ENCODE measurements at places on chromosomes 11 and 22. TPM values are rescaled to one million over a fixed set of nuclear protein-coding genes. Genes with fewer than 3 reads are reported as not detected.

The PRG3 gene
- not detected for total RNA-seq

The OR10V1 gene
- total RNA-seq = not detected

The MMP7 gene
- total RNA-seq = not detected

The PLAAT4 gene
- total RNA-seq = 1.4 TPM

The PRDM11 gene
- total RNA-seq = 8.4 TPM

The PNPLA5 gene
- total RNA-seq = 0.15 TPM

The INPP5J gene
- total RNA-seq = 7.0 TPM

The ARHGAP42 gene
- total RNA-seq = not detected

The CHRM1 gene
- not detected for total RNA-seq

The MED15 gene
- total RNA-seq = 62.5 TPM

The C11orf52 gene
- total RNA-seq = not detected

The SEPTIN3 gene
- total RNA-seq = 1.9 TPM

The ANO5 gene
- not detected for total RNA-seq

The MB gene
- total RNA-seq = not detected

The FOSL1 gene
- 0.52 TPM for total RNA-seq

The C22orf31 gene
- total RNA-seq = not detected

The HBB gene
- not detected for total RNA-seq

The TNNT3 gene
- total RNA-seq = 4.7 TPM

The MOV10L1 gene
- 1.1 TPM for total RNA-seq

The H19 gene
- total RNA-seq = not detected

The NCF4 gene
- 121 TPM for total RNA-seq

The RGL4 gene
- 0.89 TPM for total RNA-seq

The ANGPTL5 gene
- not detected for total RNA-seq

The CADM1 gene
- 89.7 TPM for total RNA-seq

The ZBTB16 gene
- total RNA-seq = not detected
